Lower lobe of right lung (tissue), 2 donors: ENCODE measurements at places on chromosomes 1 and 21. TPM values are rescaled to one million over a fixed set of nuclear protein-coding genes. Genes with fewer than 3 reads are reported as not detected.

C1QTNF12 gene
- total RNA-seq: 1.2 TPM

SLC37A1 gene
- total RNA-seq: 28.9 TPM

PLA2G2C gene
- not detected for total RNA-seq

FCGR3B gene
- 50.1 TPM for total RNA-seq

IVL gene
- total RNA-seq: 0.24 TPM

HSPA6 gene
- 13.0 TPM for total RNA-seq

RGS7 gene
- 0.21 TPM for total RNA-seq

CAP1 gene
- total RNA-seq: 365 TPM

CD160 gene
- total RNA-seq: 1.1 TPM

OR2AK2 gene
- total RNA-seq: not detected

GUCA2B gene
- total RNA-seq: not detected

CATSPER4 gene
- not detected for total RNA-seq

TMEM201 gene
- total RNA-seq: 8.2 TPM

PTAFR gene
- total RNA-seq: 52.8 TPM
